ENCODE measurements at places on chromosomes 1 and 21.

DNA sequence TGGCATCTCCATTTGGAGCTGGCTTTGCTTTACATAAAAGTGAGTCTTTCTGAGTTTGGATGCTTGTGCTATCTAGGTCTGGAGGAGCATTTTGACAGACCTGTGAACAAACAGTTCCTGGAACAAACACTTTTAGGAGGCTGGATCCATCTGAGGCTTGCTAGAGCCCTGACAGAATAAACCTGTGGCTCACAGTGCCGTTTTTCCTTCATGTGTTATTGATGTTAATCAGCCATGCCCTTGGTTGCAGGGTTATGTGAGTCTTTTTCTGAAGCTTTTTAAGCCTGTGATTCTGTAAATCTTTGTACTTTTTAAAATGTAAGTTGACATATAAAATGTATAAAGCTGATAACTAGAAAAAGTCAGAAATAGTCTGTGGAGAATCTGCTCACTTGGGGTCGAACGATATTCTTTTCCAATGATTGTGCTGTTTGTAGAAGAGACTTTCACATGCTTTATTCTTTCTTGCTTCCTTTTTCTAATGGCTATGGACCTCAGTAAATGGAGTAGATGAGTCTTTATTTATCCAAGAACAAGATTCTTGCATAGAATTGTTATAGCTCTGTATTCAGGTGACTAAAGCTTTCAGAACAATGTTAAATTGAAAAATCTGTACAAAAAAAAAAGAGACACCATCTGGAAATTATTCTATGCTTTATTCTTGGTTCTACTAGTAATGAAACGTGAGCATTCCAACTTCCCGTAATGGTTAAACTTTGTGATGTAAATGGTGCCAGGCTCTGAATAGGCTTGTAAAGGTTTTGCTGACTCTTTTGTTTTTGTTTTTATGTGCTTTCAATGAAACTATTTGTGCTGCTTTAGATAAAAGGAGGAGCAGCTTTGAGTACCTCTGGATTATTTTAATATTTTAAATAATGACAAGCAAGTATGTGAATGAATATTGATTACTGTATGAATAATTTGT lies 53.7 kb downstream of the CACHD1 start:
- no peak for DNase-seq

DNA sequence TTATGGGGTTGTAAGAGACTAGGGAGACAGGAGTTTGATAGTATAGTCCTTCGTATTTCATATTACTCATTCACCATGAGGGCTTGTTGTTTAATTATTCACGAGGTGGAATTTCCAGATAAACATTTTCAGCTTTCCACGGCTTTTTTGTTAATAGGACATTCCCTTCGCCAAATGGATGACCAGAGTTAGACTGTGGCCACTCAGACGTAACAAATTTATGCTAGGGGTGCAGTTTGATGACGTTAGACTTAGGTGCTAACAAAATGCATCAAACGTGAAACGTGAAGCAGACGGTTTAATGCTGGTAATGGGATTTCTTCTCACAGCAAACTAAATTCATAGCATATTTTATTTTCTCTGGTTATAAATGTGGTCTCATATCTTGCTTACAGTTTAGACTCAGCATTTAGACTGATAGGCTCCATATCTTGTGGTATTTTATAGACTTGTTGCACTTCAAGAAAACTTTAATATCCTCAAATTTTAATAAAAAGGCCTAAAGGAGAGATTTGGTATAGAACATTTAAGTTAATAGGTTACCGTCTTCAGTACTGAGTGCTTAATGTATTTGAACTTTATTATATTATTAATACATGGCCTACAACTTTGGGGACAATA lies 2.3 kb downstream of the DHX9 start:
- DNase-seq: no peak

- DNase-seq: no peak
Measured at GRCh38 chr1:43853161-43853921, 80.3 kb upstream of the ARTN start.

DNA sequence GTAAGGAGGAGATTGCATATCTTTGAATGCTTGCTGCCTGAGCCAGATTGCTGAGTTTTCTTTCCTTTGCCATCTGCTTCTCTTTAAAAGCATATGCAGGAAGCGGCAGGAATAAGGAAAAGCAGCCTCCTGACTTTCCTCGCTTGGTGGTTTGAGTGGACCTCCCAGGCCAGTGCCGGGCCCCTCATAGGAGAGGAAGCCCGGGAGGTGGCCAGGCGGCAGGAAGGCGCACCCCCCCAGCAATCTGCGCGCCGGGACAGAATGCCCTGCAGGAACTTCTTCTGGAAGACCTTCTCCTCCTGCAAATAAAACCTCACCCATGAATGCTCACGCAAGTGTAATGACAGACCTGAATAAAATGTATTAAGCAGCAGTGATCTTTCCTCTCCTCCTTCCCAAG lies 1.5 kb downstream of the CORT start:
- no peak for DNase-seq

DNA sequence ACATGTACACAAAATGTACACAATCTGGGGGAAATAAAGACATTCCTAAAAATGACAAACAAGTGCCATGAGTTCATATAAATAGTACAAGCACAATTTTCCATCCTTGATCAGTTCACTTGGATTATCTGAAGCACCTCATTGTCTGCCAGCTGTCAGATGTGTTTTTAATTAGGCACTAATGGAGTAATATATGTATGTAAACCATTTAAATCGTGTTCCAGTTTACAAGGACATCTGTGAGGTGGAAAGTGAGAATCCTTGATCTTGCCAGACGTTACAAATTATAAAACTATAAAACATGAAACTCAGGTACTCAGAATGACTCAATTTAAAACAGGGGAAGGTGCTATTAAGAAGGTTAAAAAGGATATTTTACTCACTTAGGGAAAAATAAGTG lies 1312.2 kb downstream of the PLA2G4A start:
- no peak for DNase-seq

DNA sequence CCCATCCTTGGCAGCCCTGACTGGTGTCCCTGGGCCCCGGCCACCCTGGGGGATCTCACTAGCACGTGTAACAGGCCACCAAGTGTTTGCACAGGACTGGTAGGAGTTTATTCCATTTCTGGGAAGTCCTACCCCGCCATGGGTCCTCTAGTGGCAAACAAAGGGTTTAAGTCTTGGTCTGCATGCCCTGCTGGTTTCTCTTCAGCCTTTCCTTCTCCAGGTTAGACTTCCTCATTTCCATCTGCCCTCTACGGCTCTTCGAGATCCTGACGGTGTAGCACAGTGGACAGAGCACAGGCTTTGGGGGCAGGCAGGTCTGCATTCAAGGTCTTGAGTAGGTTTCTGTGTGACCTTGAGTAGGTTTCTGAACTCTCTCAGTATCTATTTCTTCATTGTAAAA lies 2.8 kb downstream of the AGTRAP start:
- no peak for DNase-seq

DNA sequence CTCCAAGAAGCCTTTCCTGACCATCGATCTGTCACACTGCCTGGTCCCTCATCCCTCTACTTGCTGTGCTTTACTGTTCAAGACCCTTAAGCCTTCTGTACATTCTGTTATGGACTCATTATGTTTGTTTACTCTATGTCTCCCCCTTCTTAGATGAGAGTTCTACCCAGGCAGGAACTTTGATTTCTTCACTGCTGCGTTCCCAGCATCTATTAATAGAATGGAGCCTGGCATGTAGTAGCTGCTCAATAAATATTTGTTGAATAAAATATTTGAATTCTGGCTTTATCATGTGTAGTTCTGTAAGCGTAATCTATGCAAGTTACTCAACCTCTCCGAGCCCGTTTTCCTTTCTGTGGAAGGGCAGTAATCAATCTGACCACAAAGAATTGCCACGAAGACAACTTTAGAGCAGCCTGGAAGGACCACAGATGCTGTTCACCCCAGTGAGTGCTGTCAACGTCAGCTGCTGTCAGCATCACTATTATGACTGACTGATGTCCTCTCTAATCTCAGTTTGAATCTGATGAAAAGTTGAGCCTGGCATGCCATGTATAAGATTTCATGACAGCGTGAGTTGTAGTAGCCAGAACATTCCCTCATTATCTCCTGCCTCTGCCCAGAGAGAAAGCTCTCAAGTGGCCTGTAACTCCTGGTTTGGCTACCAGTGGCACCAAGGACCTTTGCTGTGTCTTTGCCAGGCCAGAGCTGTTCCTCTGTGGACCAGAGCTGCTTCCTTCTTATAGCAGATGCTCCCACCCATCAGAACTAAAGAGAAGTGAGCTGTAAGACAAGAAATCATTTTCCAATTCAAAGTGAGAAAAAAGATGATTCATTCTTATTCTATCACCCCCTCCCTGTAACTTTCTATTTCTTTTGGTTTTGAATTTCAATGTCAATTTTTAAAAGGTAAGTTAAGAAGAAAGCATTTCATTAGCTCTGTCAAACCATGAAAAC lies 94.5 kb downstream of the PRDM2 start:
- DNase-seq: no peak

DNA sequence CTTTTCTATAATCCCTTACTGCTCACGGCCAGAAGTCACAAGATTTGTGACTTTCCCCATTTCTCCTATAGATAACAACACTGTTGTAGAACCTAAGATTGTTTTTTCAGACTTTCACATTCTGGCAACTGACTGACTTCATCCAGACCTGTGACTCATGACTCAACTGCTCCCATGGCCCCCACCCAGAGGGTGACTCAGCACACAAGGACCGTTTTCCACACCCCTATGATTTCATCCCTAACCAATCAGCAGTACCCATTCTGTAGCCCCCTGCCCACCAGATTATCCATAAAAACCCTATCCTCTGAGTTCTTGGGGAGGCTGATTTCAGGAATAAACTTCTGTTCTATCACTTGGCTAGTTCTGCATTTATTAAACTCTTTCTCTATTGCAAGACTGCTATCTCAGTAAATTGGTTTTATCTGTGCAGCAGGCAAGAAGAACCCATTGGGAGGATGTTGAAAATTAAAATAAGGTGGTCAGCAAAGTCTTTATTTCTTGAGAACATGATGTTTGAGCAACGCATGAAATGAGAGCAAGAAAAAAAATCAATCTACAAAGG lies 79.7 kb downstream of the NGF start:
- no peak for DNase-seq

DNA sequence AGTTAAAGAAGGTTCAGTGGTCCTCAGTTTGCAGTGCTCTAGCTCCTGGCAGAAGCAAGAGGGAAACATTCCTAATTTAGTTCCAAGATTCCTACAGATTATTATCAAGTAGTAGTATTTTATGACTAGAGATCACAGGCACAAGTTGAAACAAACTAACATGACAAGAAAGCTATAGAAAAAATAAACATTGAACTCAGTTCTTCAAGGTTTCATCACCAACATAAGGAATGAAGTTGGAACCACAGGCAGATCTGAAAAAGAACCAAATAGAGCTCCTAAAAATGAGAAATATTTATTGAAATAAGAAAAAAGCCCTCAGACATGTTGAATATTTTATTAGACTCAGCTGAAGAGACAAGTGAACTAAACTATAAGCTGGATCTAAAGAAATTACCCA lies 40.6 kb downstream of the PDC start:
- DNase-seq: no peak

GRCh38 chr1:45325851-45326506 lies 716 bp upstream of the HPDL start:
- no peak for DNase-seq

GRCh38 chr1:181409981-181410380 lies 73.3 kb upstream of the CACNA1E start:
- no peak for DNase-seq

GRCh38 chr1:108886292-108886691 lies 9.5 kb downstream of the GPSM2 start:
- DNase-seq: no peak

DNA sequence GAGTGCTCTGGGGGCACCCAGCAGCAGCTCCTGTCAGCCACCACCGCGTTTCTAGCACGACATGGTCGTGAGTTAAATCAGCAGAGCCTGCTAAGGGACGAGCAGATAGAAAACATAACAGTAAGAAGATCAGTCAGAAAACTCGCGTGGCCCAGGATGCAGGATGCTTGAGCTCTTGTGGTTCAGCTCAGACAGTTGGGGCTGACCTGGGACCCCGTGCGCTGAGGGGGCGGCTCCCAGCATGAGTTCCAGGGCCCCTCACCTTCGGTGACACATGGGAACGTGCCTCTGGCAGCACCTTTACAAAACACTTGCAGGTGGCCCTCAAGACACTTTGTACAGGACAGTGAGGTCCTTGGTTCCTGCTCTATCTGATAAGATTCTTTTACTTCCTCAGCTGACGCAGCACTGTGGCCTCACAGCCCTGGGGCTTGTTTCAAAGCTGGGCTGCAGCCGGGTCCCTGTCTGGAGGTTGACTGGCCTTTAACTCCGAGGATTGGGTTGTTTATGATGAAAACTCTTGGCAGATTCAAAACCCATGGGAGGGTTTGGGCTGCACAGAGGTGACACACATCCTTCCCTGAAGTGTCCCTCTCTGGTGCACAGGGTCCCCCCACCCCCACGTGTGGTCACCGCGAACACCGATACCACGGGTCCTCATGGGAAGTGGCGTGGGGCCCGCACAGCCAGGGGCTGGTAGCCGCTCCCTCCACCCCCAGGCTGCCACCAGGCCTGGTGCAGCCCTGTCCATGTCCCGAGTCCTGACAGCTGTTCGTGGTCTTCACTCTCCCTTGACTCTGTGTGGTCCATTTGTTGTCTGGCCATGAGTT lies 65.3 kb upstream of the COL6A1 start:
- no peak for DNase-seq

DNA sequence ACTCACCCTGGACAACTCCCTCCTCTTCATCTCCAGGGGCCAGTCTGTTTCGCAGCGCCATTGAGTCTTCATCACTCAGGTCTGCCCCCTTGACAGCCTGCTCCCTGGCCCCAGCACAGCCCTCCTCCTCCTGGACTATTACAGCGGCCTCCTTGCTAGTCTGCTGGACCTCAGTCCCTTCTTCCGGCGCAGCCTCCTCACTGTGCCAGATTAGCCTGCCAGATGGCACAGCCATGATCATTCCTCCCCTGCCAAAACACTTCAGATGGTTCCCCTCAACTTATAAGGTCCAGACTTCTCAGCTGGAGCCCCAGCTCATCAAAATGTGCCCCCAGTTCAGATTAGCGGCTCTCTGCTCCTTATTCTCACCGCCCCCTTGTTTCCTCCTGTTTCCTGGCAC lies 7.0 kb upstream of the CELSR2 start:
- peak; percentile 89 for DNase-seq

GRCh38 chr1:113663165-113663951 lies 95.9 kb downstream of the PHTF1 start:
- no peak for DNase-seq

GRCh38 chr1:150813028-150813707 lies 5.1 kb upstream of the CTSK start:
- no peak for DNase-seq

GRCh38 chr1:81954534-81955020 lies 153.8 kb downstream of the ADGRL2 start:
- DNase-seq: no peak

DNA sequence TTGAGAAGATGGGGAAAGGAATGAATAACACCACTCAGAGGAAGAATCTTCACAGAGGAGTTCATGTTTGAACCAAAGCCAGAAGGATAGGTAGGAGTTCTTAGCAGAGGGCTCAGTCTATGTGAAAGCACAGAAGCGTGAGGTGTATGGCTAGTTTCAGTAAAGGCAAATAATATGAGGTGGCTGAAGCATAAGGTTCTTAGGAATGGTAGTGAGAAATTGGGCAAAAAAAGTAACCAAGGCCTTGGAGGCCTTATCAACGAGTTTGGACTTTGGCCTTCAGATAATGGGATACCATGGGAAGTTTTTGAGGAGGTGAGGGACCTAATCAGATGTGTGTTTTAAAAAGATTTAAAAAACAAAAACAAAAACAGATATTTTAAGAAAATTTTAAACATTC lies 47.1 kb downstream of the TCEANC2 start:
- no peak for DNase-seq

GRCh38 chr1:18109756-18110597 lies 2.4 kb downstream of the IGSF21 start:
- peak; percentile 77 for DNase-seq

GRCh38 chr1:202090994-202091393 lies 31.7 kb upstream of the GPR37L1 start:
- no peak for DNase-seq
